ENCODE measurements at places on chromosomes 3 and 15. TPM values are rescaled to one million over a fixed set of nuclear protein-coding genes. Genes with fewer than 3 reads are reported as not detected.

- no peak for DNase-seq
Measured at GRCh38 chr15:47066392-47066791, 650.9 kb upstream of the SEMA6D start.

DNA sequence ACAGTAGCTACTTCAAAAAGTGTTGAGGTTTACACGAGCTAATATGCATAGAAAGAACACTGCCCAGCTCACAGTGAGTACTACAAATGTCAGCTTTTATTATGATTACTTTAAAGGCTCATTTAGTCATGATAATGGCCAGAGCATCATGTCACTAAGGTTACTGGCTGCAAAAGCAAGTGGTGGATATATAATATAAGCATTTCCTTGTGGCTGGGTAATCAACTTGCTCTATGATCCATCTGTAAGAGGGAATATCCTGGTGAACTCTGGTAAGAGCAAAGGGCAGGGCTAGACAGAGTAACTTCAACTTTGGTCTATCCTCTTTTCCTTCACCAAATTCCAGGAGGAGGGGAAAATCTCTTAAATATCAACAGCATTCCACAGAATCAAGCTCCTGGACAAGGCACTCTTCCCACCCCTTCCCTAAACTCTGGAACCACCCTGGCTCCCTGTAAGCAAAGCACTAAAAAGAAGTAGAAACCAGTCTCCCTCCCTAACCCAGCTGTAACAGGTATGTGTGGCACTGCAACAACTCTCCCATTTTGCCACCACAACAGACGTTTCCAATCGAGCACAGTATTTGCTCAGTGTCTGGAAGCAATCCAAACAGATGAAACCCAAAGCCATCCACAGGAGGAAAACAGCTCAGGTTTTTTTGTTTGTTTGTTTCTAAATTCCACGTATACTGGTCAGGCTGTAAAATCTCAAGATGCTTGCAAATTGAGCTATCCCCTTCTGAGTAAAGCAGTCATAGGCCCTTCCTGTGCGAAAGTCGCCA lies 13.4 kb downstream of the B4GALT4 start:
- no peak for DNase-seq

DNA sequence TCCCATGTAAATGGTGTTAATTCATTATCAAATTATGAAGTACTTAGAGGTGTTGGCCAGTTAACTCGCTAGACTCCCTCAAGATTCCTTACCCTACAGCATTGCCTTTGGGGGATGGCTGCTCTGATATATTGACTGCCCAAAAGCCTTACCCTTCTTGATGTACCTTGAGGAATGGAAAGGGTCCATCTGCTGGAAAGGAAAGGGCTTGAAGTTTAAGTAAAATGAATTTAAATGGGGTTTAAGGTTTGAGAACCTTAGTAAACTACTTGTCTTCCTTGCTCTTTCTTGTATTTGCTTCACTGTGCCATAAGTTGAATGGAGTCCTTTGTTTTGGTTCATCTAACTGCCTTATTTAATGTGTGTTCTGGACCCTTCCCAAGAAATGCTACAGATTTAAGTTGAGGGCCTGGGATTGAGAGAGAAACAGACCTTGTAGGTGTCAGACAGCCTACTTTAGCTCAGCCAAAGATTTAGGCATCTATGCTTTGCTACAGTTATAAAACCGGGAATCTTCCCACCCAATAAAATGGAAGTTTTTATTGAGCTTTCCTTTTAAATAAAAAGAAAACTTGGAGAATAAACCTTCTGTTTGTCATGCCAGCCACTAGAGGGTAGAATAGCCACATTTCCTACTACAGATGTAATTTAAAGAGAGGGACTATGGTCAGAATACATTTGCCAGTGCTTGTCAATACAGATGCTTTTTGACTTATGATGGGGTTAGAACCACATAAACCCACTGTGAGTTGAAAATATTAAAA lies 25.3 kb downstream of the CMSS1 start:
- no peak for DNase-seq

- no peak for DNase-seq
Measured at GRCh38 chr15:31150732-31151231, 49.3 kb upstream of the TRPM1 start.

DNA sequence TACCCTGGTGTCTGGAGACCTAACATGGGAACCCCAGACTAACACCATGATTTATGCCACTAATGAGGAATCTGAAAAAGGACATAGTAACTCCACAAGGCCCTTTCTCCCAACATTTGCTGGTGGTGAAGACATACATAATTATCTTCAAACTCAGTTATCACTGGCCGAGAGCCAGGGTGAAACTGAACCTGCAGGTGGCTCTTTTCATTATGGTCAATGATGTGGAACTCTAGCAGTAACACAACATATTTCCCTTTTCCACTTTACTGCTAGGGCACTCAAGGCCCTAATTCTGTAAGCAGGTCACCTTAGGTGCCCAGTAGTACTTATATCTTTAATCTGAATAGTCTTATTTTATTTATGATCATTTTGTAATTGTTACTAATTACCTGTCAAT lies 326.4 kb upstream of the SATB1 start:
- DNase-seq, result no peak

GRCh38 chr3:152359385-152360248 lies 90.9 kb downstream of the MBNL1 start:
- DNase-seq, result no peak

Gene SENP7
- polyA plus RNA-seq, result 36.9 TPM

Gene ANKUB1
- not detected for polyA plus RNA-seq

Gene CYP19A1
- 0.73 TPM for polyA plus RNA-seq

Gene IL12A
- polyA plus RNA-seq, result 0.58 TPM

Gene FOXP1
- polyA plus RNA-seq, result 15.8 TPM

Gene UQCC5
- 11.5 TPM for polyA plus RNA-seq

Data from forelimb muscle (tissue), 1 donor.